ENCODE measurements at places on chromosomes 7 and 10.

GRCh38 chr10:96524741-96525140 is 11.0 kb upstream of the TLL2 start:
- DNase-seq: no peak

DNA sequence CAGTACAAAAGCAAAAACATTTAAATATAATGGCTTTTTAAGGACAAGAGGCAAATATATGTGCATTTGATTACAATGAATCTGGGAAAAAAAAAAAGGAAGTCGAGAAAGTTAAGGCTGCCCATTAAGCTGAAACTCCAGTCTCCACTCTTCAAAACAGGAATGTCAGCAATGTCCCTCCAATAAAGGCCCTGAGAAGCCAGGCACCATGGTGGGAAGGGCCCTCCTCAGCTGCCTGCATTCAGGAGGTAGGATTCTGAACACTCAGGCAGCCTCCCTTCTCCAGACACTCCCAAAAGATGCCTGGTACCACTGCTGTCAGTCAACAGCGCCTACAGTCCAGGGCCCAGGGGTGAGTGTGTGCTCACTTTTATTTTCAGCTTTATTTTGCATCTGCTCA is 121.3 kb upstream of the MGMT start:
- DNase-seq: no peak

- no peak for DNase-seq
Measured at GRCh38 chr10:43365001-43365400, 6.4 kb upstream of the FXYD4 start.

- no peak for DNase-seq
Measured at GRCh38 chr7:40972426-40972825, 730.5 kb downstream of the INHBA start.

DNA sequence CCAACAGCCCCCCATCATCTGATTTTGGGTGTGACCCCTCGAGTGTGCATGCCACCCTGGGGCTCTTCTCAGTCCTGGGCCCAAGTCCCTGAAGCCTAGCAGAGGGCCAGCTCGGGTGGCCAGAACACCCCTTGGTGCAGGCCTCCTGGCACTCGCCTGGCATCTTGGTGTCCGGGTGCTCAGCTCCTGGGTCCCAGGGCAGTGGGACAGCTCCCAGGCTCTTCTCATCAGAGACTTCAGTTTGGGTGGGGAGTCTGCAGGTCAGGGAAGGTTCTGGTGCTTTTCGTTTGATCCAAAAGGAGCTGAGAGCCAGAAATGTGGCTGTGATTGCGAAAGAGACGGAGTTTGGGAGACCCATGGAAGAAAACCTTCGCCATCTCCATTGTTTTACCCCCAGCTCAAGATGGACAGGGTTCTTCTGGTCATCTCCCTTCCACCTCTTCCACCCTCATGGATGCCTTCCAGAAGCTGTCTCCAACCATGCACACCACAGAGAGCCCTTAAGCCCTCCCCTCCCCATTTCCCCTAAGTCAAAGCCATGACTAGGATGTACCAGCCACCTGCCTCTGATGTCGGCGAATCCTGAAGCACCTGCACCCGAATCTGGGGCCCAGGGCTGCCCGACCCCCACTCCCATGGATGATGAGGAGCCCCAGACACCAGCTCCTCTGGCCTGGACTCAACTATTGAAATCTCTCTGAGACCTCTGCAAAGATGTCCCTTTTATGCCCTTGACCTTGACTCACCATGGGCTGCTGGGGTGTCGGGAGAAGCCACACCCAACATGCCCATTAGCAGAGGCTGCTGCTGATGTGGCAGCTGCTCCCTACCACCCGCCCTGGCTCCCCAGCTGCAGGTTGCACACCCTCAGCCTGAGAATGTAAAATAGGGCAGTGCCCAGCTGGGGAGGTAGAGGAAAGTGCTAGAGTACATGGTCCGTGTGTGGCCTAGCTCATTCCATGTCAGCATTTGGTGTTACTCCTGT is 55.3 kb downstream of the ADCYAP1R1 start:
- no peak for DNase-seq

DNA sequence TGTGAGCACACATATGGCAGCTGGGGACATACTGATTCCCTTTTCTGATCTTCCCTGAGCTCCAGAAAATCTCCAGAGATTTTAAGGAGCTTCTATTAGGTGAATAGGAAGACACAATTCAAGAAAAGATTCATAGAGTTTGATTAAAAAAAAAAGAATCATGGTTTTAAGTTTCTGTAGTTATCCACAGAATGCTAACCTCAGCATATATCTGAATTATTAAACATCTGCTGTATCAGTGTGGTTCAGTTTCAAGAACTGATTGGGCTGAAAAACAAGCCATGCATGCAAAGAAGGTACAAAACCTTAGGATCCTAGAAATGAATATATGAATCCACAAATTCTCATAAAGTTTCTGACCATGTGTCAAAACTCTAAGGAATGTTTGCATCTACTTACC is 94.1 kb upstream of the ZNF438 start:
- DNase-seq: no peak

GRCh38 chr10:5911670-5912069 is 21.6 kb downstream of the FBH1 start:
- no peak for DNase-seq

DNA sequence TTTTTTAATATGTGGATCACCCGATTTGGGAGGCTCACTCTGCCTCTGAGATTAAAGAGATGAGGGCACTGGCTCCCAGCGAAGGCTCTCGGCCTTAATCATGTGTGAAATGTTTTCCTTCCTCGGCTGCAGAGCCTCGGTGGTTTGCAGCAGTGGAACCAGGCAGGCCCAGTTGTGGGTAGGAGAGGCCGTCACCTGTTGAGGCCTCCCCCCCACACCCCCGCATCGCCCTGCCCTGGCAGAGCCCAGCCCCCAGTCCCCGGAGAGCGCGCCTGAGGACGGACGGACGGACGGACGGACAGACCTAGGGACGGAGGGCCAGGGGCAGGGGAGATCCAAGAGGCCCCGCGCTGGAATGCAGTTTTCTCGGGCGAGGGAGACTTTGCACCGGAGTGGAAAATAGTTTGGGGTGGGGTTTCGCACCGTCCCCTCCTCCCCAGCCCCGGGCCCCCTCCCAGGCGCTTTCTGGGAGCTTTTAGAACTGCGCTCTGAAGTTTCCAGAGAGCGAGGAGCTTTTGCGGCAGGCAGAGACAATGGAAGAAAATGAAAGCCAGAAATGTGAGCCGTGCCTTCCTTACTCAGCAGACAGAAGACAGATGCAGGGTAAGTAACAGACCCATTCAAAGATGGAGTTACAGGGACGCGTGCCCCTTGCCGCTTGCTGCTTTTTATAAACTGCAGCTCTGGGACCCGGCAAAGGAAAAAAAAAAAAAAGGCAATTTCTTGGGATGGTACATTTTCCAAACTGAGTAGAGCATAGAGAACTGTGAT is at the start of gene KIAA1217:
Gene KIAA1217 (plus strand): TSS at position 478 of the 771 bp plus-strand sequence. CDS start 56 bp downstream, at position 534.
- DNase-seq: no peak

DNA sequence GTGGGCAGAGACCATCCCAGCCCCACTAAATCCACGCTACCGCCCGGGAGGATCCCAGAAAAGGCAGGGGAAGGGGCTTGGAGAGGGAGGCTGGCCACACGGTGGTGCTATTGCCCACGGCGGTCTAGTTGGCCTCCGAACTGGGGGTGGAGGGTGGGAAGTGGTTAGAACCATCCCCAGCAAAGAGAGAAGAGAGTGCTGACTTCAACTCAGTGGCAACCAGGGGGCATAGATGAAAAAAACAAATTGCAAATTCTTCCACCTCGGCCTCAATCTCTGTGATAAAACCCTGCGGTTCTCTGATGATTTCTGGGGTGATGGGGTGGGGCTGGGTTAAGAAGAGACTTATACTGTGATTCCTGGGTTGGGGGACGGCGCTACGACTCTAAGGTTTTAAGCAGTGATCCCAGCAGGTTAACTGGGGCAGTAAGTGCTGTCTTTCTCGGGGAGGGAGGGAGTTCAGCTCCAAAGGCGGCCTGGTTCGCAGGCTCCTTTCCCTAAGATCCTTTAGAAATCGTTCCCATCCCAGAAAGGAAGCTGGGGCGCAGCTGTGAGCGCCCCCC is 154.5 kb upstream of the LYZL2 start:
- DNase-seq: no peak

DNA sequence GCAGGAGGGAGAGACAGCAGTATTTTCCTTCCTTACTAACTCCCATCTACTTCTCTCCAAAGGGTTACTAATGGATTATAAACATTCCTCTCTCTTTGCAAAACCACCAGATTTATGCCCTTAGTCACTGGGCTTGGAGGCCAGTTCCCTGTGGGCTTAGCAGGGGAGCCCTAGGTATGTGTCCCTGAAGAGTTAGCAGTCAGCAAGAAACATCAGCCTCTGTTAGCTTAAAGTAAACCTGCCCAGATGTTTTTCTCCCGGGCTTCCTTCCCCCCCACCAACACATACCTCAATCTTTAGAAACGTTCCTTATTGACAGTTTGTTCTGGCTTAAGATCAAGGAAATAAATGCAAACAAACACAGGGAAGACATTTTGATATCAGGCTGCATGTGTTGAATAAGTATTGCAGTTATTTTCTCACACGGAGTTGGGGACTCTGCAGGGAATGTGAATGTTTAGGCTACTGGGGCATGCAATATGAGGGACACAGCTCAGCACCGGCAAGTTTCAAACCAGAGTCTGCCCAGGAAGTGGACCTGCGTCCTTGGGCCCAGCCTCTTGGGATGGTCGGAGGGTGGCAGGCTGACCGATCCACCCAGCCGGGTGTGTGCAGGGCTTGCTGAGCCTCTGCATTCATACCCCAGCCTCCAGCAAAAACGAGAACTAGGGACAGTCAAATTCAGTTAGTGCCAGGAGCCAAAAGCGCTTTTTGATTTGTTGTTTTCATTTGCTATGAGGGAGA is 252.0 kb upstream of the GRB10 start:
- DNase-seq: no peak

DNA sequence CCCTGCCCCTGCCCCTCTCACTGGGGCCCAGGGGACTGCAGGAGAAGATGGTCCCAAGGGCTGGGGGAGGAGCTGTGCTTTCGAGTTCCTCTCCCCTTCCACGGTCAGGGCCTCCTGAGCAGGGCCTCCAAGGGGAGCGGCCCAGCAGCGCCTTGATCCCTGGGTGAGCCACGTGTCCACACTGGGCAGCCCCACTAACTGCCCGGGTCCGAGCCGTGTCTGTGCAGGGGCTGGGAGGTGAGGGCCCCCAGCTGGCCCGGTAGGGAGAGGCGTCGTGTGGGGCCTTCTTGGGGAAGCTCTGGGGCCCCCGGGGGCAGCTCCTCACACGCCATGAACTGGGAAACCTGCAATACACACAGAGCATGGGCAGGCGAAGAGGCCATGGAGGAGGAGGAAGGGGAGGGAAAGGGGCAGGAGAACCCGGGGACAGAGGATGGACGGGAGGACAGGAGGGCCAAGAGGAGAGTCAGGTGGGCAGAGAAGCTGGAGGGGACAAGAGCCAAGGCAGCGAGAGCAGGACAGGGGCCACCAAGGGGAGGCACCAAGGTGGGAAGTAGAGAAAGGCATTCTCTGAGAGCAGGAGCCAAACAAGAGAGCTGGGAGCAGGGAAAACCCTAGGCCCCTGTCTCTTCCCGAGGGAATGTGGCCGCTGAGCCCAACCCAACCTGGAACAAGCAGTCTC is 32.8 kb downstream of the KCNH2 start:
- no peak for DNase-seq

GRCh38 chr10:57202356-57202755 is 841.3 kb upstream of the ZWINT start:
- no peak for DNase-seq

GRCh38 chr10:30813872-30814481 is 184.4 kb upstream of the LYZL2 start:
- no peak for DNase-seq

DNA sequence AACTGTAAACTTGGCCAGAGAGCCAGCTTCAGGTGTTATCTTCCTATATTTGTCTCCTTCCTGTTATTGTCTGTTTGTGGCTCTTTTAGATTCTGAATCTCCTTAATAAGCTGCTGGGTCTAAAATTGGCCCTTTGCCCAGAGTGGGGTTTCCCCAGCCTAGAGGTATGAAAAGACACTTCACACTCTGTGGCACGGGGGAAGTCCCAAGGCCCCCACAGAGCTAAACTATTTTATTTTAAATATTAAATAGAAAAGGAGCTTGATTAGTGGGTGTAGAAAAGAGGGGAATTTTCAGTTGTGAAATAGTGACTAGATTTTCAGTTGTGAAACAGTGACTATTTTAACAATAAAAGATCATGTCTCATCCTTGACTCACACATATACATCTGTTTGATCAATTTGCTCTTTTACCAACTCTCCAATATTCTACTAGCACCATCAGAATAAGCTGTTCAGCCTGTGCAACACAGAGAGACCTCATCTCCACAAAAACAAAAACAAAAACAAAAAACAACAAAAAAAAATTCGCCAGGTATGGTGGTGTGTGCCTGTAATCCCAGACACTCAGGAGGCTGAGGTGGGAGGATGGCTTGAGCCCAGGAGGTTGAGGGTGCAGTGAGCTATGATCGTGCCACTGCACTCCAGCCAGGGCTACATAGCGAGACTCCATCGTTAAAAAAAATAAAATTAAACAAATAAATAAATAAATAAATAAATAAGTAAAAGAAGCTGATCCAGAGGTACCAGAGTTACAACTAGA is 24.9 kb upstream of the ADO start:
- no peak for DNase-seq

DNA sequence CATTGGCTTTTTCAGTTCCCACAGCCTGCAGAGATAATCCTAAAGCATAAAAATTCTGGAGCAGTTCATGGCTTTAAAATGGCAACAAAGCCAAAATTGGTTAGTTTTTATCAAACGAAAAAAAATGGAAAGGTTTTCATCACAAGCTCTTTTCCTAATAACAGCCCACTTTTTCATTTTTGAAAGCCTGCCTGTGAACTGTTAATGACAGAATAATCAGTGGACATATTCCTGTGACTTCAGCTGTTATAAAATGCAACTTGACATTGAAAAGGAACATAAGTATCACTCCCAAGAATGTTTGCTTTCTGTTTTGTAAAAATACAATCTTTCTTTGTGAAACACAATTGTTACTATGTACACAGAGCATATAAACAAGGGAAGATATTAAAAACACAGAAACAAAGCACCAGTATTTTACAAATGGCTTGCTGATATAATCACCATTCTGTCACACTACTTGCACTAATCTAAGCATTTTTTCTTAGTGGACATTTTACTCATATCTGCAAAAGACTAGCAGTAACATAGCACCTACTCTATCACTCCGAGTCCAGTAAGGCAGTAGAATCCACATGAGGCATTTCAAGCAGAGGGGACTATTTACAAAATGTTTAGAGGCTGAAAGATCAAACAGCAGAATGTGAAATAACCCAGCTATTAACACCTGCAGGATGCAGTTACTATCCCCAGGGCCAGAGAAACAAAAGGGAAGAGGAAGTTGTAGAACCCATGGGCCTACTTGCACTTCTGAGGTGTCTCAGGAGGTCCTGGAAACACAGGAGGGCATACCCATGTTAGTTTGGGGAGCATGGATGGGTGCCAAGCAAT is 26.4 kb downstream of the MACC1 start:
- DNase-seq: no peak

GRCh38 chr10:74924251-74924963 is 98.0 kb downstream of the KAT6B start:
- DNase-seq: no peak

GRCh38 chr10:82392533-82392932 is 517.5 kb downstream of the NRG3 start:
- DNase-seq: no peak
